Aorta (tissue), 5 donors: ENCODE measurements at places on chromosomes 2 and 18. TPM values are rescaled to one million over a fixed set of nuclear protein-coding genes. Genes with fewer than 3 reads are reported as not detected.

Gene WDPCP
- 20.5 TPM for total RNA-seq

Gene ZNF513
- total RNA-seq = 18.7 TPM

Gene RIT2
- total RNA-seq = not detected

Gene ACADL
- total RNA-seq = 32.8 TPM

Gene EN1
- total RNA-seq = not detected

DNA sequence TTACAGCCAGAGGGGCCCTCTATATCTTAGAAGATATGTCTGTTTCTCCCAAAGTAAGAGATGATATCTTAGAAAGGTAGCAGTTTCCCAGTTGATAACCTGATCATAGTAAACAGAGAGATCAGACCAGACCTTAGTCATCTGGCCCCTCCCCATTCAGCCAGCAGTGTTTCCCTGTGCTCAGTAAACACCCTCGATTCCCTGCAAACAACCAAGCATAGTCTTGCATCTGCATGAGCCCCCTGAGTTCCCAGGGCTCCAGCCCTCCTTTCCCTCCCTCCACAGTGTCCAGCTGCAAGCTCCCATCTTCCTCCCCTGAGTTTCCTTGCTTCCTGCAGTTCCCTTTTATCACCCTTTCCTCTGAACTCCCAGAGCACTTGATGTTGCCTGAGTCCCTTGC is 20.3 kb downstream of the NRP2 start:
- DNase-seq = no peak

DNA sequence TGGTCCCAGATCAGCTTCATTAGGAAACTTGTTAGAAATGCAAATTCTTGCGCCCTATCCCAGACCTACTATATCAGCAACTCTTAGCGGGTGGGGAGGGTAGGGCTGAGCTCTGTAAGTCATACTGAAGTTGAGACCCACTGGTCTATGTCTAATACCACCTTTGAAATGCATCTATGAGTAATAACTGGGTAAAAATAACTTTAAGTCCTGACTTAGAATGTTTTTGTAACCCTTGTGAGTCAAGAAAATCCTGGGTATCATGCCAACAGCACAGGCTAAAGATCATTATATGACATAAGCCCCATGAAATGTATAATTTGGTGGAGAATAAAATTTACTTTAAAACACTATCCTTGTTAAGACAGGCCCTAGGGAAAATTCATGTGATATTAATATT is 41.4 kb downstream of the PRKD3 start:
- DNase-seq = no peak

- DNase-seq = no peak
These were observed 201.0 kb downstream of the NDUFA10 start for GRCh38 chr2:239824046-239824694.
